ENCODE measurements at places on chromosomes 7 and 10. TPM values are rescaled to one million over a fixed set of nuclear protein-coding genes. Genes with fewer than 3 reads are reported as not detected.

DNA sequence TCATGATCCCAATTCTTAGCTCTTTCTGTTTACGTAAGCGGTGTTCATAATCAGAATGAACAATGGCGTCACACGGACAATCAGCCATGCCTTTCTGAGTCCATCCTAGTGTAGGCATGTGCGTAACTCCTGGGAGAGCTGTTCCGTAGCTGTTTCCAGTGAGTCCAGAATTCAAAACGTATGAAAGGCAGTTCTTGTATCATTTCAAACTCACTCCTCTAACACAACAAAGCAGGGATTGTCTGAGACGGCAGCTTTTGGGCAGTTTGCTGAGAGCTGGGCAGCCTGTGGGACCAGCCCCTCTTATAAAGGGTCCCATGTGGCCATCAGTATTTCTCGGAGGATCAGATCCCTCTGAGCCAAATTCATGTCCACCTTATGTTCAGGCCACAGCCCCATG lies 43.4 kb downstream of the PSPH start:
- DNase-seq: no peak

DNA sequence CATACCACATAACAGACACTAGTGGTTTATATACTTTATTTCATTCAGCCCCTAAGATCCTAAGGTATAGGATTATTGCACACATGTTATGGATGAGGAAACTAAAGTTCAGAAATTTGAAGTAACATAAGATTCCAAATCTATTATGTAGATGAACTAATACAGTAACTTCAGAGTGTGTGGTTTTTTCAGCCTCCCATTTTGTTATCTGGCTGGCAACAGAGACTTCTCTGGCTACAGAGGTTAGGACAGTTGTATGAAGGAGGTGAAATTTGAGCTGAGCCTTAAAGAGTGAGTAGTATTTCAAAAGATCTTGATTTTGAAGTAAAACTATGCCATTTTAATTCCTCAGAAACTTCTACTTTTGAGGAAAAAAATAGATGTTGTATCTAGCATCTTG lies 125.4 kb downstream of the MAPK8 start:
- DNase-seq: no peak

TUBB8 gene
- total RNA-seq: not detected

DNA sequence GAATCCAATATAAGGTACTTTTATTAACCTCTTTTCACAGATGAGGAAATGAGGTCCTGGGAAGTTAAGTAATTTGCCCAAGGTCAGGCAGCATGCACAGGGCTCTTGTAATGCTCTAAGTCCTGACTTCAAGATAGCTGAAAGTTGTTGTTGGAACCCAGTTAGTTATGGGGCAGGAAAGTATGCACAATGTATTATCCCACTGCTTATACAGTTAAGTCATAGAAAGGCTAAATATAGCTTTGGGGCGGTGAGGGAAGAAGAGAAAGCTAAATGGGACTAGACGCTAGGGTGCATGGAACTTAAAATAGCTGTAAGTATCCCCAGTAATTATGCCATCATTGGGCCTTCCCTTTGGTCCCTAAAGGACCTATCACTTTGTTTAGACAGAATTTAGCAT lies 9.2 kb downstream of the GLCCI1 start:
- no peak for DNase-seq

DNA sequence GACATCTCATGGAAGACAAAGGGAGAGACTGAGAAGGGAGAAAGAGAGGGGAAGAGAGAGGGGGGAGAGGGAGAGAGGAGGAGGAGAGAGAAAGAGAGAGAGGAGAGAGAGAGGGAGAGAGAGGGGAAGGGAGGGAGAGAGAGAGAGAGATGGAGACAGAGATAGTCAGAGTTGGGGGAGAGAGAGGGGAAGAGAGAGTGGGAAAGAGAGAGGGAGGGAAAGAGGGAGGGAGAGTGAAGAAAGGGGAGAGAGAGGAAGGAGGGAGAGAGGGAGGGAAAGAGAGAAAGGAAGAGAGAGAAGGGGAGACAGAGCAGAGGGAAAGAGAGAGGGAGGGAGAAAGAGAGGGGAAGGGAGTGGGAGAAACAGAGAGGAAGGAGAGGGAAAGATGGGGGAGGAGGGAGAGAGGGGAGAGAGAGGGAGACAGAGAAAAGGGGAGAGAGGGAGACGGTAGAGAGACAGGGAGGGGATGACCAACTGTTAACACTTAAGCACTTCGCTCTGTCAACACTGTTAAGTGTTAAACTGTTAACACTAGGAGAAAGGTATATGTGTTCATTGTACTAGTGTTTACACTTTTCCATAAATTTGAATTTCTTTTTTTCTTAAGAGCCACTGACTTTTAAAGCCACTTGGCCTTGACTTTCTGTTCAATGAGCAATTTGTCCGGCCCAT lies 21.8 kb upstream of the SDK1 start:
- DNase-seq: no peak

GRCh38 chr7:98217623-98218582 lies 6.7 kb downstream of the BHLHA15 start:
- no peak for DNase-seq
